Mucosa of descending colon (tissue), 3 donors: ENCODE measurements at places on chromosomes 16 and 17. TPM values are rescaled to one million over a fixed set of nuclear protein-coding genes. Genes with fewer than 3 reads are reported as not detected.

CD7 gene
- 12.8 TPM for total RNA-seq

C17orf50 gene
- total RNA-seq = not detected

ITGAD gene
- total RNA-seq = not detected

NKD1 gene
- total RNA-seq = 3.2 TPM

NDRG4 gene
- 3.0 TPM for total RNA-seq

POLR3K gene
- 12.6 TPM for total RNA-seq

SLC5A2 gene
- total RNA-seq = not detected

KRTAP4-6 gene
- not detected for total RNA-seq

SCNN1B gene
- total RNA-seq = 204 TPM

NXPH3 gene
- 2.3 TPM for total RNA-seq

FUS gene
- 167 TPM for total RNA-seq

SPATA2L gene
- 21.7 TPM for total RNA-seq

KRT32 gene
- not detected for total RNA-seq

NPIPB6 gene
- 0.94 TPM for total RNA-seq

CMC2 gene
- 52.7 TPM for total RNA-seq

CDRT15L2 gene
- total RNA-seq = not detected
